ENCODE measurements at places on chromosomes 13 and 19. TPM values are rescaled to one million over a fixed set of nuclear protein-coding genes. Genes with fewer than 3 reads are reported as not detected.

SEMA6B gene
- 0.21 TPM for total RNA-seq

IGFL3 gene
- total RNA-seq = not detected

ZNF90 gene
- total RNA-seq = 6.2 TPM

ERICH4 gene
- not detected for total RNA-seq

LSR gene
- 494 TPM for total RNA-seq

GRCh38 chr13:113542751-113543424 lies 41.7 kb upstream of the TFDP1 start:
- H3K4me1 ChIP-seq = no peaks in the 10 kb centered on the region
- no peaks in the 10 kb centered on the region for H3K36me3 ChIP-seq
- no peaks in the 10 kb centered on the region for H3K27me3 ChIP-seq
- no peak for DNase-seq

- no peak for DNase-seq
- peaks cover 75% of the 10 kb centered on the region for H3K36me3 ChIP-seq
- peak overlapping the region; percentile 97 for H3K4me3 ChIP-seq
- H3K27me3 ChIP-seq = no peaks in the 10 kb centered on the region
- H3K27ac ChIP-seq = peak overlapping the region; percentile 99
Observed at GRCh38 chr19:49488863-49489537, 1.6 kb downstream of the RPL13A start.

DNA sequence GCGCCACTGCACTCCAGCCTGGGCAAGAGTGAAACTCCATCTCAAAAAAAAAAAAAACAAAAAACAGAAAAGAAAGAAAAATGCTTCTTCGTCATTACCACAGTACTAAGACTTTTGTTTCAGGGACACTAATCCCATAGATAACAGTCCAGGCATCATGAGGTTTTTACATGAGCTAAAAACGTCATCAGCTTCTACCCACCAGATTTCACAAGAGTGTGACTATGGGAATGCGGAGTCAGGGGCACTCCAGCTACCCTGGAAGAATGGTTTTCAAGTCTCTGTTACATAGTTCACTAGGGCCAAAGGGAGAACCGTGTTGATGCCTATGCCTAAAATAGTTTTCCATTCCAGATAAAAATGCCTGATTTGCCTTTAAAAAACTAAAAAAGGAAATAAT lies 33.2 kb downstream of the RAB20 start:
- H3K27me3 ChIP-seq = no peaks in the 10 kb centered on the region
- no peak overlapping the region for H3K27ac ChIP-seq

DNA sequence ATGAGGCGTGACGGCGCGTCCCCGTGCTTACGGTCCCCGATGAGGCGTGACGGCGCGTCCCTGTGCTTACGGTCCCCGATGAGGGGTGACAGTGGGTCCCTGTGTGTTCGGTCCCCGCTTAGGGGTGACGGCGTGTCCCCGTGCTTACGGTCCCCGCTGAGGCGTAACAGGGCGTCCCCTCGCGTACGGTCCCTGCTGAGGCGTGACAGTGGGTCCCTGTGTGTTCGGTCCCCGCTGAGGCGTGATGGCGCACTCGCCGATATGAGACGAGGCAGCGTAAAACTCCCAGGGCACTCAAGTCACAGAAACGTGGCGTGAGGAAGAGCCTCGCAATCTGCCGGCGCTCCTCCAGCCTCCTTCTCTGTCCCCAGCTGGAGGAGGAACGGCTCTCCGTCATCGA lies 20.9 kb downstream of the CFAP97D2 start:
- no peaks in the 10 kb centered on the region for H3K27me3 ChIP-seq
- H3K4me3 ChIP-seq = no peak overlapping the region
- no peaks in the 10 kb centered on the region for H3K4me1 ChIP-seq
- no peaks in the 10 kb centered on the region for H3K36me3 ChIP-seq
- no peak overlapping the region for H3K27ac ChIP-seq
- DNase-seq = no peak

- H3K27ac ChIP-seq = no peak overlapping the region
- no peak overlapping the region for H3K4me3 ChIP-seq
- H3K36me3 ChIP-seq = no peaks in the 10 kb centered on the region
- no peak for DNase-seq
- H3K27me3 ChIP-seq = no peaks in the 10 kb centered on the region
Observed at GRCh38 chr13:112042496-112042895, 24.5 kb upstream of the SOX1 start.

Measured in Calu3 (cell line).